ENCODE measurements at places on chromosomes 13 and 19. TPM values are rescaled to one million over a fixed set of nuclear protein-coding genes. Genes with fewer than 3 reads are reported as not detected.
A peak's percentile ranks its signal among the peaks of the same experiment; 100 is the strongest.

DNA sequence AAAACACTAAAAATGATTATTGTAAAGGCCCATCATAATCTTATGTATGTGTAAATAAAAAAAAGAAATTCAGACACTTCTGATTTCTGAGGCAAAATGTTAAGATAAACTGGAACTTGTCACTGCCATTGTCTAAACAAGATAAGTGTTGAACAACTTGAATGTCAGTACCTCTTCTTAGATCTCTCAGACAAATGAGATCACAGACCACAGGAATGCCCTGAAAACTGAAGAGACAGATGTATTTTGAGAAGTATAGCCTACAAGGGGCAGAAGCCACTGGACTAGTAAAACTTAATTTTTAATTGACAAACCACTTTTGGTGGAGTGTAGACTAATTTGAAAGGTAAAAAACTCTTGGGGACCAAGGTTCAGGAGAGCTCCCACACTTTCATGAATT lies 375.5 kb upstream of the SLITRK5 start:
- DNase-seq = no peak

- no peak for DNase-seq
Observed at GRCh38 chr19:873561-874041, 14.1 kb downstream of the CFD start.

GRCh38 chr19:4814625-4815425 lies 16.7 kb downstream of the TICAM1 start:
- DNase-seq = no peak

DNA sequence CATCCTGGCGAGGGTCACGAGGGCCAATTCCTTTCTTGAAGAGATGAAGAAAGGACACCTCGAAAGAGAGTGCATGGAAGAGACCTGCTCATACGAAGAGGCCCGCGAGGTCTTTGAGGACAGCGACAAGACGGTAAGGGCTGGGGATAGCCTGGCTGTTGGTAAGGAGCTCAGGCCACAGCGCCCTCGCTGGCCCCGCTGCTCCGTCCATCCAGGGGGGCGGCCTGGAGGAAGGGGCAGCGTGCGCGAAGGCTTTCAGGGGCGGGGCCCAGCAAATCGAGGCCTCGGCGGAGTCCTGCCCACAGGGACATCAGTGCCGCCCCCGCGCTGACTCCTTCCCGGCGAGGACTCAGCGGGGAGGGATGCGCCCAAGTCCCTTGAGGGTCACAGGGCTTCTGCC lies 6.9 kb downstream of the F10 start:
- peak; percentile 53 for DNase-seq

DNA sequence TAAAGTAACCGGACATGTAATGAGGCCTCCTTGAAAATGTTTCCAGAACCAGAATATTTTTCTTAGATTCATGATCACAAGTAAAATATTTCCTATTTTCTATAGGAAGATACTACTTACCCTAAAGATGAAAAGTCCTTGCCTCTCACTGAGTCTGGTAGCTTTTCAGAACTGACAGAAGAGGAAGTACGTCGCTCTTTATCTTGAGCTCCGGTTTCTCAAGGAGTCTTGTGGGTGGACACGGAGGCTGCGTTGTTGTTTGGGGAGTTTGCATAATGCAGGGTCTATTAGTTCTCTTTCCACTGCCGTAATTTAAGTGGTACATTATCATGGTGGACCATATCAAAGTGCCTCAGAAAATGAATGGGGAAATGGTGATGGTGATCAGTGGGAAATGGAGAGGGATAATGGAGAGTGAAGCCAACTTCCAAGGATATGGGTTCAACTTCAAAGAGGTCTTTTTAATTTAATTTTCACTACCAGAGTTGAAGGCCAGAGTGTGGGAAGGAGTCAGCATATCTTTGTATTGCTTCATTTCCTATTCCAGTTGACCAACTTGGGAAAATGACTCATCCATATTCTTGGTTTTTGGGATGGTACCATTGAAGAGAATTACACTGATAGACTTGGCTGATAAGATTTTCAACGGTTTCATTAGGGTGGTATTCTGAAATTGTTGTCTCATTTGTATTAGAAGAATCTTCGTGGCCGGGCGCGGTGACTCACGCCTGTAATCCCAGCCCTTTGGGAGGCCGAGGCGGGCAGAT lies 23.4 kb downstream of the MBD3L2B start:
- no peak for DNase-seq

GRCh38 chr19:42284066-42284501 lies 15.0 kb downstream of the CIC start:
- DNase-seq = peak; percentile 87

- DNase-seq = no peak
Observed at GRCh38 chr13:47478985-47479384, 522.1 kb downstream of the SUCLA2 start.

DNA sequence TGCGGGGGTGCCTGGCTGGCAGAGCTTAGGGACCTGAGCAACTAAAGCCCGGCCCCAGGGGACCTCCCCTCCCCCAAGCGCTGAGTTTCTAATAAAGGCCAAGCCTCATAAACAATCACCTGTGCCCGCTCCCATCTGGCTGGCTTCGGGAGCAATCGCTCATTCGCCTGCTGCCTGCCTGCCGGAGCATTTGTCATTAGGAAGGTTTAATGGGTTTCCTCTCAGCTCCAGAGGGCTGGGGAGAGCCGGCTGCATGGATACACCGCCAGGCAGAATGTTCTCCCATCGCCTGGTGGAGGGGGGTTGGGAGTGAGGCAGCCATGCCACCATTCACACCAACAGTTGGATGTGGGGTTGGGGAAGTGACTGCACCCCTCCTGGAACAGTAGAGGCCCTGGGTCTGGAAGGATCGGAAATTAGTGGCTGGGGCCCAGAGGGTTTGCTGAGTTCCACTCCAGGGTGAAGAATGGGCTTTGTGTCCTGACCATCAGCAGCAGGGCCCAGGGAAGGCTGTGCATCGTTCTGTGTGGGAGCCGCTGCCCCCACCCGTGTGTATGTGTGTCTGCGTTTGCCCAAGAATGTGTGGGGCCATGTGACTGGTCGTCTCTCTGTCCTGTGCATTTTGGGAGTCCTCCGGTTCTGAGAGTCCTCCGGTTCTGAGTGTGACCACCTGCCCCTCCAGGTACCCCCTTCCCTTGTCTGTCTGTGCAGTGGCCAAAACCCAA lies 15.3 kb downstream of the PIN1 start:
- no peak for DNase-seq

DNA sequence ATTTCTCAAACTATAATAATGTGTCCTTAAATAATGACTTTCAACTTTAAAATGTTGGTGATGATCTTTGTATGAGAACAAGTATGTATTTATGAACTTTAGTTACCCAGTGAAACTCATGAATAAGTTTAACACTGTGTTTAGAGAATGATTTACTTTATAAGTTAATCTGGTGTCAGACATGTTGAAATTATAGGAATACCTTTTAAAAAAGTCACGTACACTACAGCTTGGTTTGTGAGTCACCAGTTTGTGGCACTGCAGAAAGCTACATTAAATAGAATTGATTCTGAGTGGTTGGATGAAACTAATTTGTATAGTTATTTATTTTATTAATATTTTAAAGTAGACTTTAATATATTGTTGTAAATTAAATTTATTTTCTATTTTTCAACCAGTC lies 1366.2 kb upstream of the PCDH20 start:
- DNase-seq = no peak

DNA sequence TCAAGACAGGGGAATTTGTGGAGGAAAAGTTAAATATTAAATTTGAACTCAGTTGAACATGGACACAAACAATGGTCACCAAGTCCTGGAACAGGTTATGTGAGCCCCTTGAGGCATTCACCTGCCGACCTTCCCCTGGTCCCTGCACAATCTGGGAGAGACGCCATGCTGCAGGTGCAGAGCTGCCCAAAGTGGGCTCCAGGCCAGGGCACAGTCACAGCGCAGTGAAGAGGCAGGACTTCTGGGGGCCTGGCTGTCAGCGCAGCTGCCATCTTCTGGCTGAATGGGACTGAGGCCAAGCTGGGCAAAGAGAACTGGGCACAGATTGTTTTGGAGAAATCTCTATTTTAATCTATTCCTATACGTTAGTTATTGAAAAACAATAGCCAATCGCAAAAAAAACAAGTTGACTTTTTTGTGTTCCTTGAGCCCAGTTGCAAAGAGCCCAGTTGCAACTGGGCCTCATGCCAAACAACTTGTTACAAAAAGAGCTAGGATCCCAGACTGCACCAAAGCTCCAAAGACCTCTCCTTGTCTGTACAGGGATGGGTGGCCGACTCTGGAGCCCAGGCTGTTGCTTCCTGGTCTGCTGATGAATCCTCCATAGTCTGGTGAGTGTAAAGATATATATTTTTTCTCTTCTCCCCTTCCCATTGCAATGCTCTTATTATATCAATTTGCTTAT lies 1.2 kb upstream of the ZNF626 start:
- no peak for DNase-seq

TMEM161A gene
- 14.6 TPM for total RNA-seq

ZFP14 gene
- 2.7 TPM for total RNA-seq

IGFL1 gene
- not detected for total RNA-seq

All from pancreas (tissue), 10 donors.